ENCODE measurements at places on chromosomes 11 and 22.

GRCh38 chr11:60193687-60194433 lies 11.0 kb upstream of the MS4A6A start:
- DNase-seq, result peak; percentile 67

DNA sequence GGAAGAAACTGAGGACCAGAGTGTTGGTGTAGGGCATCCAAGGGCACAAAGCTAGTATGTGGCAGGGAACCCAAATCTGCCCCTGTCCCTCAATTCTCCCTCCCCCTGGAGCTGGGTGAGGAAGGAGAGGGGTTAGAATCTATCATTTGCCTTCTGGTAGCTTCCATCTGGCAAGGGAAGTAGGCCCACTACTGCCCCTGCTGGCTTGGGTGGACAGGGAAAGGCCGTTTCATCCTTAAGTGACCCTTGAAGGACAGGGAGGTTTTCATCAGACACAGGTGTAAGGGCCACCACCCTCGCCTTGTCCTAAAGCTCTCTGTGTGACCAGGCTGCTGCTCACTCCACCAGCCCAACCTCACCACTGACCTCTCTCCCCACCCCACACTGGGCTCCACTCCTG lies 22.1 kb downstream of the NECTIN1 start:
- DNase-seq, result no peak

GRCh38 chr22:19687561-19688300 lies 26.6 kb upstream of the SEPTIN5 start:
- no peak for DNase-seq

DNA sequence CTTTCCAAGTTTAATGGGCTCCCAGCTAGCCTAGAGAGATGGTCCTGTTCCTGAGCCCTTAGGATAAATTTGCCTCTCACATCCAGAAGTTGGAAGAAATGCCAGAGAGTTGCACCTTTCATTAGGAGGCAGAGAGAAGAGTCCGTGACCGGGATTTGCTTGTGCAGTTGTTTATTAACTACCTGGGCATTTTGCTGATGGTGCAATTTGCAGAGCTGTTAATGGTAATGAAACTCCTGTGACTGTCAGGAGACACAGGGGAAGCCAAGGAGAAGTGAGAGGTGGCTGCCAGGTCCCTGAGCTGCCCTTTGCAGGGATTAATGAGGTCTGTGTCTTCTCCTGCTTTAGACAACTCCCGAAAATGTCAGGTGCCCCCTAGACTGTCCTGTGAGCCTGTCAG lies 69.1 kb upstream of the B3GAT1 start:
- DNase-seq, result no peak

- peak; percentile 92 for DNase-seq
These were observed 37.8 kb downstream of the SCN3B start for GRCh38 chr11:123616505-123617198.

GRCh38 chr11:102464859-102465500 lies 12.4 kb upstream of the TMEM123 start:
- no peak for DNase-seq

- no peak for DNase-seq
These were observed 9.5 kb downstream of the YPEL1 start for GRCh38 chr22:21725956-21726649.

DNA sequence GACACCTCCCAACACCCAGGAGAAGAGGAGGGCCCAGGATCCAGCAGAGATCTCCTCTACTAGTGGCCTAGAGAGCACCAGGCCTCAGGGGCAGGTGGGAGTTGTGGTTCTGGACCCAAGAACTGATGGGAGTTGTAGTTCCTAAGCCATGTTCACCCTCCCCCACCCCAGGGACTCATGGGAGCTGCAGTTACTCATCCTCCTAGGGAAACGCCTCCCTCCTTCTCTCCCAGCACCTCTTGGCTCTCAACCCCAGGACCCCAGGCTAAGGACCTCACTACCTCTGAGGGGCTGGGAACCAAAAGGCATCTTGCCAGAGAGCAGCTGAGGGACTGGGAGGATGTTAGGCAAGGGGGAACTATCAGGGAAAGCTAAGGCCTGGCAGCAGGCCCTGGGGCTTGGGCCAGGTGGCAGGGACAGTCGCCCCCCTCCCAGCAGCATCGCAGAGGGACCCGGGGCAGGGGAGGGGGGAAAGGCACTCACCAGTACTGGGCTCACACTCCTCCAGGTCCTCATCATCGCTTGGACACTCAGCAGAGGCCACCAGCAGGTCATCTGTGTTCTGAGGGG lies 28.9 kb downstream of the SLC22A12 start:
- DNase-seq, result peak; percentile 63

- peak; percentile 48 for DNase-seq
These were observed 235.9 kb upstream of the ARHGAP20 start for GRCh38 chr11:110948112-110948511.

- DNase-seq, result no peak
These were observed 1076.7 kb downstream of the BRD1 start for GRCh38 chr22:48750826-48751440.

- peak; percentile 83 for DNase-seq
These were observed 178.3 kb downstream of the SNX19 start for GRCh38 chr11:130737866-130738431.

- DNase-seq, result no peak
These were observed 110.6 kb downstream of the MSANTD4 start for GRCh38 chr11:105911454-105911853.

DNA sequence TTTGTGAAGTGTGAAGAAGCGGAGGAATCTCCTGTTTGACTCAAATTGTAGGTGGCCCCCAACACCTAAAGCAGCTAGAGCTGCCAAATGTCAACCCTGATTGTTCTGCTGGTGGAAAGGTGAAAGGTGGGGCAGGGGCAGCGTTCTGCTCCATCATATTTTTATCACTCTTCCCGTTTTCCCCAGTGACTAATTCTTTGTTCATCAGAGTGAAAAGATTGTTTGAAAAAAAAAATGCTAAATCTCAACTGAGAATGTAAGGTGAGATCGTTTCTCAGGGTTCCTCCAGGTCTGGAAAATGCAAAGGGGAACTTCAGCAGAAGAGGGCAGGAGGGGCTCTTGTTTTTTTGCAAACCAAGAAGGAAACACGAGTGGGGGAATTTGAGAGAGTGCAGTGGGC lies 137.7 kb downstream of the MN1 start:
- DNase-seq, result peak; percentile 16

- peak; percentile 48 for DNase-seq
These were observed 13.1 kb upstream of the RPS19BP1 start for GRCh38 chr22:39545386-39546365.

DNA sequence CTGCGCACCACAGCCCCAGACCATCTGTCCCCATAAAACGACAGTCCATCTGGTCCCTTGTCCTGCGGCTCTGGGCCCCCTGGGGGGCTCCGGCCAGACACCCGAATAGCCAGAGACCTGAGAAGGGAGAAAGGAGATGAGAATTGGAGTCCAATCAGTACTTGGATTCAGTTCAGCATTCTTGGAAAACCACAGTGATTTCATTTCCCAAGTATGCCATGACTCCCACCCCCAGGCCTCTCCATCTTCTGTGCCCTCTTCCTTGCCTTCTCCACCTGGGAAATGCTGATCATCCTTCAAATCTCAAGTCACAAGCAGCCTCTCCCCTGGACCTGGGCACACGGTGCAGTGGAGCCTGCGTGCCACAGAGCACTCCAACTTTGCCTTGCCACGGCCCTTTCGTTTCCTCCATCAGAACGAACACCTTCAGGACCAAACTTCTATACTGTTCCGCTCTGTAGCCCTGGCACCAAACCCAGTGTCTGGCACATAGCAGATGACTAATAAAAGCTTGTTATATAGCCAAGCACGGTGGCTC lies 10.9 kb upstream of the MFNG start:
- DNase-seq, result peak; percentile 94

GRCh38 chr22:30416403-30416802 lies 9.2 kb upstream of the MTFP1 start:
- no peak for DNase-seq

DNA sequence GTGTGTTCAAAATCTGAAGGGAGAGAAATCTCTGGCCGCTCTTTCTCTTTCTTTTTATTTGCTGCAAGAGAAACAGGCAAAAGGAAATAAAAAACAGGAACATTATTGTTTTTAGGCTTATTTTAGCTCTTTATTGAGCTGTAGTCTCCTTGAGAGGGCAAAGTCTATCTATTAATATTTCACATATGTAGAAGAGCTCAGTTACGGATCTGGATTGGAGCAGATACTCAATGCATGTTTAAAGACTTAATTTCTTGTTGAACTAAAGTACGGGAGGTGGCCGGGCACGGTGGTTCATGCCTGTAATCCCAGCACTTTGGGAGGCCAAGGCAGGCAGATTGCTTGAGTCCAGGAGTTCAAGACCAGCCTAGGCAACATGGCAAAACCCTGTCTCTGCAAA lies 78.4 kb upstream of the GDPD4 start:
- DNase-seq, result no peak

DNA sequence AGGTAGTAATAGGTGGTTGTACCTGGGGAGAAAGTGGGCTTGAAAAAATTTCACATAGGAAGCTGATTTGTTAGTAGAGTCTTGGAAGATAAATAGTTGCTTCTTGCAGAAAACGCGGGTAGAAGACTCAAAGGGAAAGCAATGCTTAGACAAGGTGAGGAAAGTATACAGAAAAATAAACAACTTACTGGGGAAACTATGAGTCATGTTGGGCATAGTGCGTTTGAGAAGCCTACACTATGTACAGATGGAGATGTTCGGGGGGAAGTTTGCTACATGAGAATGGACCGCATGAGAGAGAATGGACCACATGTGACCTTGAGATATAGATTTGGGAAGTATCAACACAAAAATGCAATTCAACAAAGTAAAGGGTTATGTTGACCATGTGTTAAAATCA lies 86.7 kb upstream of the DDI1 start:
- no peak for DNase-seq

DNA sequence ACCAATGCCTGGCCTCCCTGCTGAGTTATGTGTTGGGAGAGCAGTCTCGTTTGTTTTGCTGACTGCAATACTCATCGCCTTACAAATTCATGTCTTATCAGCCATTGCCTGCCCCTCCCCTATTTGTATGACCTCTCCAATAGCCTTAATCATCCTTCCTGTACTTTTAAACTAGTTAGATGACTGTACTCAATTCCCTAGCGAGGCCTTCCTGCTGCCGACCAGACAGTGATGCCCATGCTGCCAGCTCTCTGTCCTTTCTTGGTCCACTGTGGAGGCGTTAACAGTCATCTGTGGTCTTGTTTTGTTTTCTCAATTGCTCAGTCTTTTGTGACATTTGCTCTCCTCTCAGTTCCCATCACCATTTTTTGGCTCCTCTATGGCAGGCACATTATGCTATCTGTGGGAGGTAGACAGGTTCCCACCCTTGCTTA lies 20.3 kb upstream of the YPEL1 start:
- DNase-seq, result peak; percentile 90

- DNase-seq, result peak; percentile 88
These were observed at the start of gene CAPRIN1 for GRCh38 chr11:34051349-34052035. Gene CAPRIN1, plus strand, starts transcription at chr11:34051731. Its CDS starts 690 bp downstream, at chr11:34052421.

DNA sequence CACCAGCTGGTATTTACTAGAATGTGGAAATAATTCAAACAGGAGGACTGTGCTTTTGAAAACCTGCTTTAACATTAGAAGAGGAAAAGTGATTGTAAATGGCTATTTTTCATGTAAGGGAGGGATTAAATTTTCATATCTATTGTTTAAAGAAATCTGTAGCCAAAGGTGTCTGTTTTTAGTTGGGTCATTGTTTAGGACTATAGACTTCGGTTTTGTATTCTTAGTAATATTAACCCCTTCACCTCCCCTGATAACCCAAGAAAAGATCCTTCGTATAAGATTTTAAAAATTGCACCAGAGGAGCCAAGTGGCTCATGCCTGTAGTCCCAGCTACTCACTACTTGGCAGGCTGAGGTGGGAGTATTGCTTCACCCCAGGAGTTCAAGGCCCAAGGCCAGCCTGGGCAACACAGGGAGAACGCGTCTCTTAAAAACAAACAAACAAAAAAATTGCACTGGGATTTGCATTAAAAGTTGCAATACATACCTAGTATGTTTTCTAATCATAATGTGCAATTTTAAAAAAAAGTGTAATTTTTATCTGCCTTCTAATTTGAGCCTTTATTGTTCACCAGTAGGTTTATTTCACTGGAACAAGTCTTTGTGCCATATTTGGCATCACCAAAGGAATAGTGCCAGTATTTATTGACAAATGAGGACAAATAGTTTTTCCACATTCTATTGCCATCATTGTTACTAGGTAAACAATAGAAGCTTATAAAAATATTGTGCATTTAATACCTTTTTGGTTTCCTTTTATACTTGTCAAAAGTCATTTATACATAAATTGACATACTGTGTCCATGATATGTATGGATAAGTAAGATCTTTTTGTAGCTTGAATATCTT lies 34.3 kb downstream of the MTMR3 start:
- DNase-seq, result peak; percentile 60

DNA sequence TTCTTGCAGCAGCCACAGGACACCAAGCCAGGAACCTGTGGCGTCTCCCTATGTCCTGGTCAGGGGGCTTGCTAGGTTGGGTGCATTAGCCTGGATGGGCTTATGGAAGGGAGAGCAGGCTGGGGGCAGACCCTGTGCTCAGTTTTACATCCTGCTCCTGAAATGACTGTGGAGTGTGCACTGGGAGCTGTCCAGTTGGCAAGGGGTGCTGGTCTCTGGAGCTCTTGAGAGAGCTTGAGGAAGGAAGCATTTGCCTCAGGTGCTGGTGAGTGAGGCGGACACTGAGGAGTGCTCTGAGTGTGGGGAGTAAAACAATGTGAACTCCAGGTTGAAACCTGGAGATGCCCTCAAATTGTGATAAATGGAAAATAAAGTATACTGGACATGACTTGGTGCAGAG lies 3.4 kb downstream of the SCGB1D4 start:
- DNase-seq, result peak; percentile 39

- no peak for DNase-seq
These were observed 57.5 kb upstream of the LMO2 start for GRCh38 chr11:33949252-33949913.

DNA sequence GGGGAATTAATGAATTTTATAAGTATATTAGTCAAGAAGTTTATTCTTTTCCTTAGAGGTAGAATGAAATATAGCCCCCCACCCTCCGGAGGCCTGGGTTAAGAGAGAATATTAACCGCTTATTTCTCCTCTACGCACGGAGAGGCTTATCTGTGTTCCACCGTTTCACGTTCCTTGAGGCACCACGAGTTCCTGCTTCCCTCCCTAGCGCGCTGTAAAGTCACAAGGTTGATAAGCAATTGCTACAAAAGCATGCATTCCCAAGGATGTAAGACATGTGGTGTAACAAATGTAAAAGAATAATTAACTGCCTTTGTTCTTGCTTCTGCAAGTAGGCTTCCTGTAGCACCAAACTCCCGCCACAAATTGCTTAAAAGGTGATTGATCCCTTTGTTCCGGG lies 1.5 kb upstream of the ANKRD42 start:
- DNase-seq, result no peak

- DNase-seq, result peak; percentile 63
These were observed 77.3 kb downstream of the YAP1 start for GRCh38 chr11:102187416-102188151.

DNA sequence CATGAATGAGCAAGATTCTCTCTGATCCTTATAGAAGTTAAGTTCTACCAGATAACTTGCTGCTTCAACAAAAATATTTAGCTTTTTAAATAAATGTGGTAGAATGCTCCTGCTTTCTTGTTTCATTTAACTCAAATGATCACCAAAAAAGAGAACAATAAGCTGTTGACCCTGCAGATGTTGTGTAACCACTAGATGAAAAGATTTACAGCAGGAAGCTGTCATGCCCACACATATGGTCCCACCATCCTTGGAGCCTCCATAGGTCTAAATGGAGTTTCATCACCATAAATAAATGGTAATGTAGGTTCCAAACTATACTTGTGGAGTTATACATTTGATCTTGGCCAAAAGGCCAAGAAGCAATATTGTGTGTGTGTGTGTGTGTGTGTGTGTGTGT lies 118.8 kb downstream of the RRAS2 start:
- no peak for DNase-seq

GRCh38 chr11:2300936-2301630 lies 635 bp downstream of the C11orf21 start:
- no peak for DNase-seq

Measured in cardiac fibroblast (primary cell).